ENCODE measurements at places on chromosomes 11 and 22.

- DNase-seq, result peak; percentile 21
Measured at GRCh38 chr11:5938603-5938965, 3.5 kb upstream of the OR56A3 start.

- peak; percentile 94 for DNase-seq
Measured at GRCh38 chr22:42343531-42344081, 73.2 kb upstream of the TCF20 start.

GRCh38 chr22:44286646-44287045, 26.1 kb downstream of the SHISAL1 start:
- no peak for DNase-seq

DNA sequence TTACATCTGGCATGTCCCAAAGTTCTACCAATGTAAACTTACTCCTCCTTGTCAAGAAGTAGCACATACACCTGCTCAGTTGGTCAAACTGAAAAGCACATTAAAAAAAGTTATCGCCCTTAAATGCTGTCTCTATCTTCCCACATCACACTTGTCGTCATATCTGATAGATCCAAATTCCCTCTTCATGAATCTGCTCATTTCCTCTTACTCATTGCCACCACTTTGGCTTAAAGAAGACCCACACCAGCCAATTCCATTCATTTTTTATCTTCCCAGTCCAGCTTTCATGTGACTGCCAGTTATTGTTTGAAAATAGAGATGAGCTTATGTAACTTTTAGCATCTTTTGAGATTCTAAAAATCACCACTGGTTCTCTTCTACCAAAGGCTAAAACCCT, 305.9 kb upstream of the MTNR1B start:
- DNase-seq, result no peak

- no peak for DNase-seq
Measured at GRCh38 chr11:11436715-11437313, 83.8 kb upstream of the CSNK2A3 start.

GRCh38 chr11:19777039-19777376, 64.4 kb downstream of the NAV2 start:
- DNase-seq, result peak; percentile 74

DNA sequence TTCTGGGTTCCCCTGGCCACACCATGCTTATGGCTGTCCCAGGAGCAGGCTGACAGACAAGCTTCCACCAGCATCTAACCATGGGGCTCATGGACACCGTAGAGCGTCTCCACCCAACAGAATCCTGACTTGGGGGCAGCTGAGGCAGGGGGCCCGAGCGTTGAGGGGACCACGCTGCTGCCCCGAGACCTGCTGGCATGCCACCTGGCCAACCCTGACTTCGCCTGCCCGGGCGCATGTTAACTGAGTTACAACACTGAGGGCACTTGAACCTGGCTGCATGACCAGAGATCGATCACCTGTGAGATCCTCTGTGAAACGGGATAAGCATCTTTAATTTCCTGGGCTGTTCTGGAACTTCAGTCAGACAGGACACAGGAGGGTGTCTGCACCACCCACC, 13.7 kb downstream of the PPM1F start:
- no peak for DNase-seq
